ENCODE measurements at places on chromosomes 11 and 22. TPM values are rescaled to one million over a fixed set of nuclear protein-coding genes. Genes with fewer than 3 reads are reported as not detected.

GRCh38 chr11:2519862-2520735 lies 75.3 kb downstream of the KCNQ1 start:
- peak; percentile 8 for DNase-seq

- DNase-seq: peak; percentile 29
Observed at GRCh38 chr11:124762624-124763155, 600 bp upstream of the ESAM start.

DNA sequence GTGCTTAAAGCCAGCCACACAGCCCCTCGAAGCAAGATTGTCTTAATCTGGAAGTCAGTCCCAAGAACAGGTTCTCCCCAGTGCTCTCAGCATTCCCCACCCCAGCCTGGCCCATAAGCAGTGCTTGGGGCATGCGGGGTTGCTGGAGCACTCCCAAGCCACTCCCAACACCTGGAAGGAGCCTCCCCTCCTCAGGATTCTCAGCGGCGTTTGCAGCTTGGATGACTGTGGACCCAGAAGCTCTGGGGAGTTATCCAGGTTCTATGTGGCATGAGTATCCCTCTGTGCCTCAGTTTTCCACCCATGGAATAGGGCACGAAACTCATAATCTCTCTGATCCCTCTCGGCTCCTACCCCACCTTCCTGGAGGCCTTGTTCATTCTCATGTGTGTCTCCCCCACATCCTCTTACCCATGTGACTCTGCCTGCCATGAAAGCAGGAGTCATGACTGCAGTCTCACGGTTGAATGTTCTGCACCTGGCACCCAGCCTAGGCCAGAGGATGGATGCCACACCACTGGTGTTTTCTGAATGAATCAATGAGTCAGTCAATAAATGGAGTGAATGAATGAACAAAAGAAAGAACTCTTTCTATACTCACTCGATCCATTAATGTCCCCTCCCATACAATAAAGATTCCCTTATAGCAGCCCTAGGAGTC lies 33.4 kb upstream of the WNT7B start:
- no peak for DNase-seq

ARHGAP42 gene
- total RNA-seq: 7.3 TPM

JHY gene
- 1.8 TPM for total RNA-seq

SYNGR1 gene
- total RNA-seq: 30.3 TPM

POLDIP3 gene
- total RNA-seq: 28.0 TPM

EML3 gene
- total RNA-seq: 13.8 TPM

All from heart right ventricle (tissue), 16 donors.